SK-N-DZ (cell line): ENCODE measurements at places on chromosomes 11 and 22.

GRCh38 chr22:45321827-45322226 lies 12.1 kb downstream of the FAM118A start:
- no peak for DNase-seq

DNA sequence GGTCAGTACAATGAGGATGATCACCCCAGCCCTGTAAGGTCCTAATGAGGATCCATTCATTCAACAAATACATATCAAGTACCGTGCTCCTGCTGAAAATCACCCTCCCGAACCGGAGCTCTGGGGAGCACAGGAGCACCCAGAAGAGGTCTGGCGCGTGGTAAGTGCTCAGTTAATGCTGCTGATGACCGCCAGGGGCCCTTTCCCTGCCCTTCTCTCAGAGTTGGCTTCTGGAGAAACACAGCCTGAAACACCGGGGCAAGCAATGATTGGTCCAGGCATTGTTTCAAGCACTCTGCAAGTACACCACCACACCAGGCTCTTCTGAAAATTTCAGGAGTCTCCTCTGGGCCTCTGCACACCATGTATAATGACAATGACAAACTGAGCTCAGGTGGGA lies 3.8 kb upstream of the CCDC86 start:
- no peak for DNase-seq

DNA sequence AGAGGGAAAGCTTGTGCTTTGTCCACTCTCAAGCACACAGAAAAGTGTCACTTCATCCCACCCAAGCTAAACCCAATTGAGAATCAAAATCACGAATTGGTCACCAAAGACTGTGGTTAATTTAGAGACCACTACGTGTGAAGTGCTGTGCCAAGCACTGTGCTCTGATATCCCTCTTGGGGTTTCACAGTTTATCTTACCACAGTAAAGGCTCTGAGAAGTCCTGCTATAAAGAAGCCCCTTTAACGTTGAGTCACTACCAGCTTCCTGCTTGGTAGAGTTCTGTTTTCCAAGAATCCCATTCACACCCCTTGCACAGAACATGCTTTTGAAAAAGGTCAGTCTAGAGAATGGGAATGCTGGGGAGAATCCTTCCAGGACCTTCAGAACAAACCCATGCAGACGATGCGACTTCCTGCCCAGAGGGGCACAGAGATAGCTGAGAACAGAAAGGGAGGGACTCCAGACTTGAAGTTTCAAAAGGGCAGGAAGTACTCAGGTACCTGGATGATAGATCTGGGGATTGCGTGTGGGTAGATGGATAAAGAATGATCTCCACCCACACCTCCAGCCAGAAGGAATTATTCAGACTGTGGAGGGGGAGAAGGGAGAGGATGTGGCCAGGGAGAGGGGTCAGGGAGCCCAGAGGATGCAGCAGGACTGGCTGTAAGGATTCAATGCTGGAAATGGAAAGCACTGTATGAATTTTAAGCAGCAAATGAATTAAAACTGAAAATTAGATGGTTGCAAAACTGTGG lies 18.1 kb upstream of the TSPAN18 start:
- DNase-seq, result no peak

DNA sequence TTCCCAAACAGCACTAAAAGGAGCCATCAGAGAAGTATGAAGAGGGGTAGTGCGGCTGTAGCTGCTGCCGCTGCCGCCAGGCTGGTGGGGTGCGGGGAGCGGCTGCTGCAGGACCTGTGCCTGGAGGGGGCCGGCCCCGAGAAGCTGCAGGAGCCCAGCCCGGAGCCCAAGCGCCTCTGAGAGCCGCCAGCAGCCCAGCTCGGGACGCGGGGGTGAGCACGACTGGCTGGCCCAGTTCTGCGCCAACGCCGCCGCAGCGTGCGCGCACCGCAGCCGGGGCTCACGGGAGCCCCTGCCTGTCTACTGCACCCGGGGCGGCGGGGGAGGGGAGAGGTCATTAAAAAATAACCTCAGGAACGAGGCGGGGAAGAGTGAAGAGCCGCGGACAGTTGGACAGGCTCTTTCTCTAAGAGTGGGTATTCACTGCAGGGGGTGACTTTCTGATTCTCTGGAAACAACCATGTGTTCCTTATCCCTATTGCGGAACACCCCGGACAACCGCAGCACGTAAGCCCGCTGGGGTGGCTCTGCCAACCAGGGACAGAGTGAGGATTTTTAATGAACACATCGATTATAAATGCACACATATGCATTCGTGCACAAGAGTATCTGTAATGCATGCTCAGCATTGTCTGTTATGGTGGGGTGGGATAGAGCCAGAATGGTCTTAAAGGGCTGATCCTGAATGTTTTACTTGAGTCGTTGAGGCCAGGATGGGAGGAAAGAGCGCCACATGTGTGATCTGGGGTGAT lies 453 bp downstream of the GAS2 start:
- peak; percentile 56 for DNase-seq

DNA sequence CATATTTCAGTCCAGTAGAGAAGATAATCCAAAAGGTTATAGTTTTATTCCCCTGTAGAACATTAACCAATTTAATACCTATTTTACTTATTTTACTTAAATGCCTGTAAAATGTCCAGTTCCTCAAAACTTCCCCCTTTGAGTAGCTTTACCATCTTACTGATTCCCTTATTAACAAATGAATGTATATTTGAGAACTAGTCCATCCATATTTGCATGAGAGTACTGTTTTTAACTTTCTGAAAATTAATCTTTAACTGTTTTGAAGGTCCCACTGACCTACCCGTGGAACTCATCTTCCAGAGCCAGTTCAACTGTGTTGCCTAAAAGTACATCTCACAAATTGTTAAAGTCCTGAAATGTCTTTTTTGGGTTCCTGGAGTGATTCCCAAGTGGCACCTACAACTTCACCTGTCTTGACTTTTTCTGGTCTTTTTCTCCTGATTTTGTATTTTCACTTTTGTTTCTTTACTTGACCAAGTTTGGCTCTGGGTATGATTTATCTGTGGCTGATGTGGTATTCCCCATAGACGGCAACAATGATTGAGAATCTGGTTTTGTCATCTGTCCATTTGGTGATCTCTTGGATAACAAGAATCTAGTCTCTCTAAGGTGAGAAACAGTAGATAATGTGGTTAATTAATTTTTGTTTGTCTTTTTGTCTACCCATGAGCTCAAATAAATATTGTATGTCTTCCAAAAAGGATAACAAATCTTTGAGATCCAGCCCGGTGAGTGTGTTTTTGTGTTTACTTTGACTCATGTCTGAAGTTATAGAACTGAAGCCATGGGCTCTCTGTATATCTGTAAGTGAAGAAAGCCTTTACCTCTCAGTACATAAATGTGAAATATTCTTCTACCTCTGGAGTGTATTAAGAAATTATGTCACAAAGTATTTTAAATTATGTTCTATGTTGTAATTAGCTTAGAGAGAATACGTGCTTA lies 174.2 kb downstream of the ETS1 start:
- no peak for DNase-seq
